NCI-H460 (cell line): ENCODE measurements at places on chromosomes 6 and 20.

DNA sequence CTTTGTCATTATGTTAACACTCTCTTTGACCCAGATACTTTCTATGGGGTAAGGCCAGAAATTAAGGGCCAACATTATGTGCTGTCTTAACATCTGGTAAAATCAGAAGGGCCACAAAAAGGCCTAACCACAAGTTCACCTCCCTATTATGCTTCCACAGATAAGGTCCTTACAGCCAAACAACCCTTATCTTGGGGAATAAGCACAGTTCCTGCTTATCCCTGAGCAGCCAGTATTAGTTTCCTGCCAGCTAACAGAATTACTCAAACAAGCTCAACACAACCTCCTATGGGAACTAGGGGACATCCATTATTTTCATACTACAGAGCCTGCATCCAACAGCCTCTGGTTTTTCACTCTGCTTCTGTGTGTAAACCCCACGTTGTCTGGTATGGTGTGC is 724.8 kb downstream of the HACE1 start:
- DNase-seq, result no peak

GRCh38 chr20:50930139-50930975 is 880 bp downstream of the ADNP start:
- DNase-seq, result no peak

- DNase-seq, result no peak
These were observed 148.4 kb downstream of the TBXT start for GRCh38 chr6:166019214-166019613.

DNA sequence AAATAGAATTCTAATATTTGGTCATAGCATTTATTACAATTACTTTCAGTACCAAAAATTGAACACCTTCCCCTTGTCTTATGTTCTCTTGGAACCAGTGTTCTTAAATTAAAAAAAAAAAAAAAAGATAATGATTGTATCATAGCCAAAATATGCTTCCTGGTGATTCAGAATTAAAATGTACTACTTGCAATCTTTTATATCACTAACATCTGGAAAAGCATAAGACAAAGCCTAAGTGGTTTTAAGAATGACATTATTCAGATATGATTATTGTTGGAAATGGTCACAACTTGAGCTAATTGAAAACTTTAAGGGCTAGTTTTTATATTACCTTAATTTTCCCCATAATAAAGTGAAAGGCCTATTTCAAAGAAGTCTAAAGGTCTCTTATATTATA is 493.3 kb upstream of the MARCKS start:
- no peak for DNase-seq

- DNase-seq, result peak; percentile 21
These were observed 417.1 kb downstream of the BCKDHB start for GRCh38 chr6:80523531-80523997.

GRCh38 chr6:88611721-88612120 is 351.7 kb downstream of the RNGTT start:
- no peak for DNase-seq

DNA sequence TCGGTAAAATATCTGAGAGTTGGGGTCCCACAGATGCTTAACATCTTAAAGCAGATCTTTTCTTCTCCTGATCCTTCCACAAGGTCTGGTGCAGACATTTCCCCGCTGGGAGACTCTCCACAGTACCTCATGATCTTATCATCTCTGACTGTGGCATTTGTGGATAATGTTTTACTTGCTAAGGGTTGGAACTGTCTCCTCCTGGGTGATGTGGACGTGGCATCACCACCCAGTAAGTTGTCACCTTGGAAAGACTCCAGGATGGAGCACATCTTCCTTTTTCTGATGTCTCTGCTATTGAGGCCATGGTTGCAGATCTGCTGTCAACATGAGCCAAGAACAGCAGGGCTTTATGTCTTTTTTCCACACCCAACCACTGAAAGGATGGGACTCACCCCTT is 42.0 kb upstream of the FANCE start:
- no peak for DNase-seq

DNA sequence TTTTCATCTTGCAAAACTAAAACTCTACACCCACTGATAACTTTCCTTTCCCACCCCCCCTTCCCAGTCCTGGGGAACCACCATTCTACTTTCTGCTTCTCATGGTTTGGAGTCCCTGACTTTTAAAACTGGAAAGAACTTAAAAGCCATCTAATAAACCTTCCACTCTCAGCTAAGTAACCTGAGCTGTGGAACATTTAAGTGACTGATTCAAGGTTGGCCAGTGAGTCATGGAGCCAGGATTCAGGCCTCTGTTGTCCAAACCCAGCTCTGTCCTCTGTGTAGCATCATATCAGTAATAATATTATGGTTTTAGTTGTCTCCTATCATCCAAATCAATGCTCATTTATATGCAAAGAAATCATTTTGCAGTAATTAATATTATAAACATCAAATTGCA is 176.0 kb upstream of the NT5E start:
- DNase-seq, result no peak

DNA sequence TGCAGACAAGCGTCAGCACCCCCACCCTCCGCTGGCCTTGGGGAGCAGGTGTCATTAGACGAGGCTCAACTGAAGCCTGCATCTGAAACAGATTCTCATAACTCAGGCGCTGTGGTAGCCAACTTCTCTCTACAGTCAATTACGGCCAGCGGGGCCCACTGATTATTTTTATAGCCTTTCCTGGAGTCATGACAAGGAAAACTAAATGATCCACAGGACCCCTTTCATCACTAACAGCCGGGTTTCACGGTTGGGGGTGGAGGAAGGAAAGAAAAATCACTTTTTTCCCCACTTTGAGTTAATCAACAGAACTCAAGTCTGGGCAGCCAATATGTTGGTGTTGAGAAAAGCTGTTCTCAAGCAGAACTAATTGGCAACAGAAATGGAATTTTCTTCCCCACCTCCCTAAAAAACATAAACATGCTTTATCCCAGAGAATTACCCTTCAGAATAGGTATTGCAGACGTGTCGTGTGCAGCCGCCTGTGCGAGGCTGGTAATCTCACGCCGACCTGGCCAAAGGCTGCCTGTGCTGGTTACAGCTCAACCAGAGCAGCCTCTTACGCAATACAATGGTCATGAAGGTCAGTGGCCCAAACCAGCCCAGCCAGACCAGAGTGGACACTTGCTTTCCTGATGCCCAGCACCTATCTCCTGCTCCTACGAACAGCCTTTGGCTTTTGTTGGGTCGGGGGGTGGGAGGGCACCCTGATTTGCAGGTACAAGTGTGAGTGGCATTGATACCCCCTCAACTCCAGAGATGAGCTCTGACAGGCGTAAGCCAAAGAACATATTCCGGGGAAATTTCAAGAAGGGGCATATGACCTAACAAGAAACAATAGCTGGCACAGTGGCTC is 11.0 kb downstream of the RIPOR3 start:
- DNase-seq, result no peak

GRCh38 chr6:1403851-1404712 is 14.7 kb downstream of the FOXF2 start:
- no peak for DNase-seq

- no peak for DNase-seq
These were observed 108.2 kb downstream of the NOL4L start for GRCh38 chr20:32476684-32477593.

DNA sequence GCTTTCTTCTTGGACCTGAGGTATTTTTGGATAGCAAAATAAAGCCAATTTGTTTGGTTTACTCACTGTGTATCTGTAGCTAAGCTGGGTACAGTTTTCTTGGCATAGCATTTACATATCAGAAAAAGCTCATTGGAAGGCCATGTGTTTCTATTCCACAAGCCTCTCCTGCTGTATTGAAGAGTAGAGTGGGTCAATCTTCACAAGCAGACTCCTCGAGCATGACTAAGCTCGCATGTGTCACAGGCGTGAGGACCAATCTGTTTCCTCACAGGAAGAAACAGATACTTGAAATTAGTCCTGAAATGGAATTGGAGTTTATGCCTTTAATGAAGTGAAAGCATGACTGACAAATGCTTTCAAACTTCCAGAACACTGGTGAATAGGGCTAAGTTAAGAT is 1279.0 kb upstream of the MAP3K7 start:
- DNase-seq, result no peak

- no peak for DNase-seq
These were observed 17.9 kb upstream of the NELFCD start for GRCh38 chr20:58963060-58963584.

GRCh38 chr20:47141941-47142773 is 214.3 kb downstream of the ZMYND8 start:
- DNase-seq, result no peak

- DNase-seq, result no peak
These were observed 19.0 kb downstream of the PACSIN1 start for GRCh38 chr6:34484899-34485298.

- no peak for DNase-seq
These were observed 120.1 kb downstream of the IRF4 start for GRCh38 chr6:511488-512137.

GRCh38 chr20:33105316-33105924 is 26.0 kb downstream of the BPIFB4 start:
- no peak for DNase-seq

GRCh38 chr20:53003420-53004154 is 31.4 kb downstream of the TSHZ2 start:
- DNase-seq, result no peak

DNA sequence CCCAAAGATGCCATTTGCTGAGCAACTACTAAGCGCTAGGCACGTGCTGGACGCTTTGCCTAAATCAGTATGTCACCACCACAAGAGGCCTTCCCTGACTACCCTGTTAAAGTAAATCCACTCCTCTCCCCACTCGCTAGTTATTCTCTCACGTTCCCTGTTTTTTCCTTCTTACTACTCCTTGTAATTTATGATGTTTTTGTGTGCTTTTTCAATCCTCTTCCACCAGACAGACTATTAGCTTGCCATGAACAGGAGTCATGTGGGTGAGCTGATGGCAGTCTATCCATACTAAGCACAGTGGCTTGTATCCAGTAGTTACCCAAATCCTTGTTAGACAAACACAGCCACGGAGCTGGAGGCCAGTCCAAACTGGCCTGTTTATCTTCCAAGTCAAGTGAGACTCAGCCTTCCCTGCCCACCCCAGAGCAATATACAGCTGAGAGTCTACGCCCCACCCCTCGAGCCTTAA is 41.2 kb downstream of the C6orf132 start:
- DNase-seq, result no peak

GRCh38 chr6:145469021-145469420 is 266.3 kb downstream of the EPM2A start:
- no peak for DNase-seq

DNA sequence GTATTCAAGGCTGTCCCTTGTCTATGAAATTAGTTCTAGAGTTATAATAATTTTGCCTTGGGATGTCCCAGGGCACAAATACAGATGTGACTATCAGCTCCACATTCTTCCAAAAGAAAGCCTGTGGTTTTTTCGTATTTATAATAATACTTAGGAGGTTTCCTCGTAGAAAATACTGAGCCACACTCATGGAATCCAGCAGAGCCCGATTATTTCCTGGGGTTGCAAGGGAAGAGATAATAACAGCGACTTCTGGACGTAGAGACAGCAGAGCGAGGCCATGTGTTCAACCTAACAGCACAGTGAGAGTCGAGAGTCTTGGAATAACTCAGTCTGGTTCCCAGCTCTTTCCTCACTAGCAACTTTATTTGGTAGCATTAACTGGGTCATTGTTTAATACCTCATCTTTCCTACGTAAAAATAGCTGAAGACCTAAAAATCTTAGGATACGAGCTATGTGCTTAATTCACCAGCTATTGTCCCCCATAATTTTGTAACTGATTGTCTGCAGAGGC is 21.2 kb downstream of the CD83 start:
- no peak for DNase-seq

DNA sequence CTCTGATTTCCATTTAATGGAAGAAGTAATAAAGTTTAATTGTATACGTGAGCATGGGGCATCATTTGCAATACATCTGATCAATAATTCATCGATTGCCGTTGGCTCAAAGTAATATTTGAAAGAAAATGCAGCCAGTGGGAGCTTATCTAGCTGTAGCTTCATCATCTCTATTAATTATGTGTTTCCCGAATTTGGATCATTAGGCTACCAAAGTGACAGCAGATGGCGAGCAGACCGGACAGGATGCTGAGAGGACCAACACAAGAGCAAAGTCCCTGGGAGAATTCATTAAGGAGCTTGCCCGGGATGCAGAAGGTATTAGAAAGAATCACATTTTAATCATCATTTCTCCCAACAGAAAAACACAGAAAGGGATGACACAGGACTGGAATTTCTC is 327.1 kb downstream of the ARHGAP18 start:
- no peak for DNase-seq

DNA sequence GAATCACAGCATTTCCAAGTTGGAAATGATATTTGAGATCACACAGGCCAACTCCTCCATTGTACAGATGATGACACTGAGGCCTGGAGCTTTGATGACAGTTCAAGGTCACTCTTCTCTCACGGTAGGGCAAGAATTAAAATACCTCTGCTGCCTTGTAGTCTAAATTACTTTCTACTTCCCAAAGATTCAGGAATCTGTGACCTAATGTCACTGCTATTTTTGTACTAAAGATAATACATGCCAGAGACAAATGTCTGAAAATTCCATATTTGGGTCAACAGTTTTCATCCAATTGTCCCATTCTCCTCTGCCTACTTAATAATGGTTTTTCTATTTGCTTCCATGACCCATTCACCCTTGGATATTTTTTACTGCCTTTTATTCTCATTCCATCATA is 160.0 kb downstream of the SOD2 start:
- no peak for DNase-seq

- no peak for DNase-seq
These were observed 76.7 kb upstream of the IYD start for GRCh38 chr6:150291968-150292710.

GRCh38 chr20:63446216-63447024 is 26.0 kb downstream of the KCNQ2 start:
- no peak for DNase-seq

DNA sequence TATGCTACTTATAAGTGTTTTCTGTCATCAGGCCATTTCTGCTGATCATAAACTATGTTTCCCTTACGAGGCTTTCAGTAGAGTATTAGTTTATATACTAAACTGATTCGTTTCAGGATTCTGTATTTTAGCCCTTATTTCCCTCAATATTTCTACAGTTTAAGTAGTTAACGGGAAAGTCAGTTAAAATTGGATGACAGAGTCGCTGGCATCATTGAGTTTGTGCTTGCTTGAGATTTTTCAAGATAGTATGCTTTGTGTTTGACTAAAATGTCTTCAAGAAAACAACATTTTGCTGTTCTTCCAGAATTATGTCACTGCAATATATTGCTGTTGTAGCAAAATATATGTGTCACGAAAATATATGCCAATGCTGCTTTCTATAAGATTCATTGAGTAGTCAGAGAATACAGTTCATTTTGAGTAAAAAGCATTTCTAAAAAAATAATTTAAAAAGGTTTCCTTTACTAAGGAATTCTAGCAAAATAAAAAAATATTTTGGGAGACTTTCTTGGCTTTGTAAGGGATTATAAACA is 51.4 kb downstream of the NCOA7 start:
- no peak for DNase-seq

- no peak for DNase-seq
These were observed 41.1 kb downstream of the TOX2 start for GRCh38 chr20:43955750-43956191.

- no peak for DNase-seq
These were observed 11.1 kb upstream of the LSM14B start for GRCh38 chr20:62111148-62111547.

- DNase-seq, result no peak
These were observed 699.2 kb downstream of the DOK5 start for GRCh38 chr20:55174635-55175034.
